ENCODE measurements at places on chromosomes 6 and 20. TPM values are rescaled to one million over a fixed set of nuclear protein-coding genes. Genes with fewer than 3 reads are reported as not detected.

The ENPP4 gene
- 18.0 TPM for total RNA-seq

The OXT gene
- 0.46 TPM for total RNA-seq

The TFAP2B gene
- total RNA-seq, result not detected

The FAM50B gene
- total RNA-seq, result 24.8 TPM

The ADGB gene
- total RNA-seq, result not detected

The B3GAT2 gene
- total RNA-seq, result 0.03 TPM

The FAXC gene
- total RNA-seq, result 7.3 TPM

The TRDN gene
- 0.23 TPM for total RNA-seq

The OR2J3 gene
- 0.06 TPM for total RNA-seq

The TMEM200A gene
- 1.9 TPM for total RNA-seq

The FNDC11 gene
- total RNA-seq, result 1.4 TPM

The CCHCR1 gene
- 28.8 TPM for total RNA-seq

The SNAP91 gene
- total RNA-seq, result 2.5 TPM

The TCP11 gene
- total RNA-seq, result not detected

The PGC gene
- 6.7 TPM for total RNA-seq

The SLC4A11 gene
- total RNA-seq, result 4.8 TPM

GRCh38 chr6:40325791-40326190 lies 261.4 kb downstream of the LRFN2 start:
- no peak for DNase-seq

GRCh38 chr6:44177691-44178423 lies 19.2 kb downstream of the CAPN11 start:
- peak; percentile 72 for DNase-seq

- DNase-seq, result no peak
These were observed 144.7 kb upstream of the JARID2 start for GRCh38 chr6:15101130-15101529.

DNA sequence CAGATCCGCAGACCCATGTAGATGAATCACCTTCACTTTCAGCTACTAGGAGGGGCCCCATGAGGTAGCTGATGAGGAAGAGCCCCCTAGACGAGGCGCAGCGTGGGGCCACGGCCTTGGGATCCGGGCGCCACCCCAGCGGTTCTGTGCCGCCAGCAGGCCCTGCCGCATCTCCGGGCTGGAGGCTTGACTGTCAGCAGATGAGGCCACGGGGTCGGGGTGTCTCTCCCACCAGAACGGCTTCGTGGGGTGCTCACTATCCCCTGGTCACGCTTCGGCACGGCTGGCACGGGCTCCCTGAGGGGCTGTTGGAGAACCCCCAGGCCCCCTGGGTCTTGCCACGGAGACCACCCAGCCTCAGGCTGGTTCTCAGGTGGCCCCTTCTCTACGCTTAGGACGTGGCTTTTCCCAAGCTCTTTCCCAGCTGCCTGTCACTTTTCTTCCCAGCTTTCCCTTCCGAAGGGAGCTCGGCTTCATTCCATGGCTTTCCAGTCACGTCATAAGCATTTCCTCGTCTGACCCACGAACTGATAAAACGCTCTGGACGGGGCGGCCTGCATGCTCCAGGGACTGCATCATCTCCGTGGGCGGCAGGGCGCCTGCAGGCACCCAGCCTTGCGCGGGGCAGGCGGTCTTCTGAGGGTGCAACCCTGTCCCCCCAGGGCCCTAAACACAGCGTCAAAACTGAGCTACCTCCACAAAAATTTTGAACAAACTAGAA lies 85.9 kb downstream of the THBS2 start:
- peak; percentile 63 for DNase-seq

- DNase-seq, result no peak
These were observed 758 bp downstream of the GCLC start for GRCh38 chr6:53544217-53544469.

GRCh38 chr6:14880052-14880451 lies 365.8 kb upstream of the JARID2 start:
- DNase-seq, result no peak

- DNase-seq, result no peak
These were observed 405.8 kb upstream of the SASH1 start for GRCh38 chr6:147936703-147937470.

DNA sequence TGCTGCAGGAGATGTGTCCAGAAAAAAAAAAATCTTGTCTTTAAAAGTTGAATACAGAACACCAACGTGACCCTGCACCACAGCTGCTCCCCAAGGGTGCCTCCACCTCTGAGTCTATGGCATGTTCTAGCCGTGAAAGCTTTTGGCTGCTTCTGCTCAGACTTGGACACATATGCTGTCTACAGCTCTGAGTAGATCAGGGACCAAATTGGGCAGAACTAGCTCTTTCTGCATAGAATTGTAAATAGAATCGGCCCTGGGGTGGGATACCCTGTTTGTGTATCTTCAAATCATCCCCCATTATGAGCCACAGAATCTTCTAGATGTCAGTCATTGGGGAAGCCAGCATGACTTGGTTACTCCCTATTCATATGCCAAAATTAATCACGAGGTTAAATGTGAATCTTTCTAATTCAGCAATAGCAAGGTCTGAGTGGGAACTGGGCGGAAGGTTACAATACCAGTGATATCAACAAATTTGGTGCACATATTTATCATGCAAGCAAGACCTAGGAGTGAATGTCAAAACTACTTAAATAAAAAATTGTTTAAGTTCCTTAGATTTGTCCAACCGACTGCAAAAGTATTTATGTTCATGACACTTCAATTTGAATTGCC lies 302.8 kb downstream of the KIF16B start:
- no peak for DNase-seq

DNA sequence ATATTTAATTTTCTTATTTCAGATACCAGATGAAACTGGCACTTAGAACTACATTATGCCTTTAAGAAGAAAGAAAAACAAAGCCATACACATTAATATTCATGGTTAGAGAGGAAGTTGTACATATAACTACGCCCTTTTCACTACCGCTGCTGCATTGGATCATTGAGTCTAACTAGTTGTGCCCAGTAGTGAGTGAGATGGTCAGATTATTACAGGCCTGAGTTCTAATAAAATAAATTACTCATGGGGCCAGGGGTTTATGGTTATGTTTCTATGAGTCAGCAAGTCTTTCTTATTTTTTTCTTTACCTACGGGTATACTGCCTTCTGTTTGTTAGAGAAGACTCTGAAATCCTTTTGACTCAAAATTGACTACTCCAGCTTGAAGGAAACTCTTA lies 11.5 kb downstream of the RIOK1 start:
- no peak for DNase-seq

- no peak for DNase-seq
These were observed 30.5 kb upstream of the RHAG start for GRCh38 chr6:49666930-49667757.

GRCh38 chr6:45663251-45664221 lies 285.8 kb upstream of the SUPT3H start:
- DNase-seq, result no peak

GRCh38 chr6:19873031-19873430 lies 35.9 kb downstream of the ID4 start:
- DNase-seq, result no peak

DNA sequence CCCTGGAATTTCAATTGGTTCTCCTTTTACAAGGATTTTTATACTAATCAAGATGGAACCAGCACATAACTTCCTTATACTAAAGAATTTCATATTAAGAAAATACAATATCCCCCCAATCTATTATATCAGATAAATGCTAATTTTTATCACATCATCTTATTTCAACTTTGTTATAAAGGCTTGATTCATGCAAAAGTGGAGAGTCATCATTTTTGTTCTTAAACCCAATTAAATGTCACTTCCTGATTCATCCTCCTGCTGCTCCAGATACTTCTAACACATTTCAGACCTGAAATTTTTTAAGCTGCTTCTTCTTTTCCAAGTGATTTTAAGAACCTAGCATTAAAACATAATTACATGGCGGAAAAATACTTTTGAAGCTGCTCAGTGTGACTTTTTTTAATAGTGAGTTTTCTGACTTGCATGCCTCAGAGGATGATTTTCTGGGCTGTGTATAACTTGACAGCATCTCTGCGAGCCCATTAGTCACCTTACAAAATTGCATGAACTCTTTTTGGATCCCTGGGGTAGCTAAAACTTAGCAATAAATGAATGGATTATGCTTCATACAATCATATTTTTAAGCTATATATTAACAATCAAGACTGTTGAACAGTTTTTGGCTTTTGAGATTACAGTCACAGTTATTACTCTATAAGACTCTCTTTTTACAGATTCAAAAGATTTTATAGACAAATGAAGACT lies 134.1 kb downstream of the ELOVL4 start:
- DNase-seq, result no peak

DNA sequence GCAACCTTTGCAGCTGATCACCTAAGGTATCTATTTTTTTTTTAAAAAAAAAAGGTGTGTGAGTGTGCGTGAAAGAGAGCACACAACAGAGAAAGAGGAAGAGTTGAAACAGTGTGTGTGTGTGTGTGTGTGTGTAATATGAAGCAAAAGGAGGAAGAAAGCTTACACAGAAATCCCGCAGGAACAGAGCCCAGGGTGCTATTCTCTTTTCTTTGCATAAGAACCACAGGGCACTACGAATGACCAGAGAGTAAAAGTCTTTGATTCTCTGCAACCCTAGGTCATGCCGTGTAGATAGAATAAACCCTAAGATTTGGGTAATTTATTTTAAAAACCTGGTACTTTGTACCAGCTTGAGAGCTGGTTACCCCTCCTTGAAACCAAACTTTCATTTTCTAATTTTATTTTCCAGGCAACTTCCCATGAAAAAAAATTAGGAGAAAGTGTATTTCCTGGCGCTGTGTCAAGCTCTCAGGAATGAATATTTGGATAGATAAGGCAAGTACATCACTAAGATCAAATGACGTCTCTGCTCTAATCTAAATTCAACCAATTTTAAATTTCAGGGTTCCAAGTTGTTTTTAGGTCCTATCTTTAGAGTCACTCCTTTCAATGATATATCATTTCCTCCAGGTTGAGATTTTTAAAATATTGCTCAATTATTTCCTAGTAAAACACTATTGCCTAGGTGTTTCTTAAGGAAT lies 47.9 kb upstream of the ID4 start:
- DNase-seq, result no peak

DNA sequence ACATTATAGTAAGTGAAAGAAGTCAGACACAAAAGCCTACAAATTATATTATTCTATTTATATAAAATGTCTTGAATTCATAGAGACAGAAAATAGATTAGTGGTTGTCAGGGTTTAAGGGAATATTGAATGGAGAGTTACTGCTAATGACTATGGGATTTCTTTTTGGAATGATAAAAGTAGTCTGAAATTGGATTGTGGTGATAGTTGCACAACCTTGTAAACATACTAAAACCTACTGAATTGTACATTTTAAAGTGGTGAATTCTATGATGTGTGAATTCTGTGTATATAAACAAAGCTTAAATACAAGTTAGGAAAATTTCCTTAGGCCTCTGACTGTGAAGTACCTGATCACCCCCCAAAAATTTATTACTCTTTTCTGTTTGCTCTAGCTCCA lies 343.1 kb downstream of the TFAP2B start:
- no peak for DNase-seq

DNA sequence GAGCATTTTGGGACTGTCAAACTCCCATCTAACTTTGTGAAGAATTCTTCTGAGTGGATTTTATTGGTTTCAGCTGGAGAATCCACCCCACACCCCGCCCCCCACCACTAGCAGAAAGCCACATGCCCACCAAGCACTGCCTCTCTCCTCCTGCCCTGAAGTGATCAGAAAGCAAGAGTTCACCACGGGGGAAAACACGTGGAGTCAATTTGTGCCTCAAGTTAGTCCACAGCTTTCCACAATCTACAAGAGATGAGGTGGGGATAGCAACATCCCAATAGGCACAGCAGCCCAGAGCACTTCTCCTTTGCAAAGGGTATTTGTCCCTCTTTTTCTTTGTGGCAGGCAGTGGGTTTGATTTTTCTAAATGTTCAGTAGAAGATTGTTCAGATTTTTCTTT lies 177.3 kb upstream of the NT5E start:
- DNase-seq, result no peak

- DNase-seq, result no peak
These were observed 7.5 kb upstream of the LY86 start for GRCh38 chr6:6581054-6581453.

DNA sequence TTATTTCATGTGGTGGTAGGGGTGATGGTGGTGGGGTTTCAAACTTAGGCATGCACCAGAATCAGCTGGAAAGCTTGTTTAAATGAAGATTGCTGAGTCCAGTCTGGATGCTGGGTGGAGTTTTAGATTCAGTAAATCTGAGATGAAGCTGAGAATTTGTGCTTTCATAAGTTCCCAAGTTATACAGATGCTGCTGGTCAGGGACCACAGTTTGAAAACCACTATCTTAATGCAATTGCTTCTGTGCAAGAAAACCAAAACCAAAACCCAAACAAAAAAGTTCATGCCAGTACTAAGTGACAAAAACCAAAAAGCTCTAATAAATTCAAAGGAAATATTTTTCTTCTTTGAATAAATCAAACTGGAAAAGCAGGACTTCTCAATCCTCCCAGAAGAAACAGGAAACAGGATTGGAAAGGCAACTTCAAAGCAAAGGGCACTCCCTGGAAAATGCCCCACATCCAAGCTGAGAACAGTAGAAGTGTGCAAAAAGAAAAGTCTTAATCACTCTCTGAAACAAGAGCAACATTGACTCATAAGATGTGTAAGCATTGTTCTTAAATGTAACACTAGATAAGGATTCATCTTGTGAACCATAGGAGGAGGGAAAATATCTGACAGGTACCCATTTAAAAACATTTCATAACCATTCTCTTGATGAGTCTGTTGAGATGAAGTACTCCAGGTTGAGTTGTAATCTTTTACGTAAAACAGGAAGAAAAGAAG lies 481.5 kb upstream of the HSF2 start:
- no peak for DNase-seq

DNA sequence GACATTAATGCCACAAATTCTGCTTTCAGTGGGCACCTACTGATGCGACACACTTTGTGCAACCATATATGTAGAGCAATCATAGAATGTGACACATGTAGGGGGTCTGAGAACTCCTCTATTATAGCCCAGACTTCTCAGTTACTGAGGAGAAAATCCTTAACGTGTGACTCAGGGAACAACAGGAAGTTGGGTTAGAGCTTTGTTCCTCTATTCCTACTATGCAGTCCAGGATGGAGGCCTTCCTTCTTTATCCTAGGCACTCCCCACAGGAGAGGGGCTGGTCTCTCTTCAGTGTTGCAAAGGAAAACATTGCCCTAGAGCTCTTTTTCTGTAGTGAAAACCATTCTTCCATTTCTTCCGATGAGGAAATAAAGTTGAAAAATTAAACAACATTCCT lies 39.6 kb upstream of the RCAN2 start:
- no peak for DNase-seq

DNA sequence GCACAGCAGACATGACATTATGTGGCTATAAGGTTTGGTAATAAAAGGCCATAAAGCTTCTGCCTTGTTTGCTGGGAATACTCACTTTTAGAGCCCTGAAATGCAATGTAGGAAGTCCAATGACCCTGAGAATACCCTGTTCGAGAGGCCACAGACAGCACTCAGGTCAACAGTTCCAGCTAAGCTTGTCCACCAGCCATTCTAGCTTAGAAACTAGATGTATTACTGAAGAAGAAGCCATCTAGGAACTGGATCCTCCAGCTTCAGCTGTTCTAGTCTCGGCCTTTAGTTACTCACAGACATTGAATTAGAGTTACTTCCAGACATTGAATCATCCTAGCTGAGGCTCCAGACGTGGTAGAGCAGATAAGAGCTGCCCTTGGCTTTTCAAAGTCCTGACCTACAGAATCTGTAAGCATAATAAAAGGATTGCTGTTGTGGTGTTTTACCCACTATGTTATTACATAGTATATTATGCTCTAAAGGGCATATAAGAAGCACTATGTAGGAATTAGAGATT lies 84.9 kb downstream of the MMS22L start:
- DNase-seq, result no peak
